ENCODE measurements at places on chromosomes 1 and 21. TPM values are rescaled to one million over a fixed set of nuclear protein-coding genes. Genes with fewer than 3 reads are reported as not detected.

DNA sequence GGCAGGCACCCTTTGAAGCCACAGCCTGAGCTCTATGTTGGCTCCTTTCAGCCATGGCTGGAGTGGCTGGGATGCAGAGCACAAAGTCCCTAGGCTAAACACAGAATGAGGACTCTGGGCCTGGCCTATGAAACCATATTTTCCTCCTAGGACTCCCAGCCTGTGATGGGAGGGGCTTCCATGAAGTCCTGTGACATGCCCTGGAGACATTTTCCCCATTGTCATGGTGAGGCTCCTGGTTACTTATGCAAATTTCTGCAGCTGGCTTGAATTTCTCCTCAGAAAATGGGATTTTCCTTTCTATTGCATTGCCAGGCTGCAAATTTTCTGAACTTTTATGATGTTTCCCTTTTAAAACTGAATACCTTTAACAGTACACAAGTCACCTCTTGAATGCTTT lies 61.3 kb downstream of the VCAM1 start:
- ATAC-seq = no peak

- no peak for ATAC-seq
Observed at GRCh38 chr1:226066415-226067078, 4.0 kb downstream of the H3-3A start.

The CRB1 gene
- not detected for total RNA-seq

GRCh38 chr1:72285074-72285425 lies 2.7 kb upstream of the NEGR1 start:
- ATAC-seq = no peak

The ARHGAP30 gene
- total RNA-seq = 207 TPM

The ICOSLG gene
- 2.0 TPM for total RNA-seq

- no peak for ATAC-seq
Observed at GRCh38 chr1:19577561-19577960, 66.5 kb upstream of the NBL1 start.

All from activated T-helper 17 cell treated with anti-CD3 and anti-CD28 coated beads, Interleukin-2, amount 50 U/mL, for 72 hours (primary cell).